Mesenchymal stem cell (in vitro differentiated cells and primary cell): ENCODE measurements at places on chromosomes 3 and 15.

- no peak for DNase-seq
Observed at GRCh38 chr3:123488645-123489347, 39.9 kb upstream of the ADCY5 start.

DNA sequence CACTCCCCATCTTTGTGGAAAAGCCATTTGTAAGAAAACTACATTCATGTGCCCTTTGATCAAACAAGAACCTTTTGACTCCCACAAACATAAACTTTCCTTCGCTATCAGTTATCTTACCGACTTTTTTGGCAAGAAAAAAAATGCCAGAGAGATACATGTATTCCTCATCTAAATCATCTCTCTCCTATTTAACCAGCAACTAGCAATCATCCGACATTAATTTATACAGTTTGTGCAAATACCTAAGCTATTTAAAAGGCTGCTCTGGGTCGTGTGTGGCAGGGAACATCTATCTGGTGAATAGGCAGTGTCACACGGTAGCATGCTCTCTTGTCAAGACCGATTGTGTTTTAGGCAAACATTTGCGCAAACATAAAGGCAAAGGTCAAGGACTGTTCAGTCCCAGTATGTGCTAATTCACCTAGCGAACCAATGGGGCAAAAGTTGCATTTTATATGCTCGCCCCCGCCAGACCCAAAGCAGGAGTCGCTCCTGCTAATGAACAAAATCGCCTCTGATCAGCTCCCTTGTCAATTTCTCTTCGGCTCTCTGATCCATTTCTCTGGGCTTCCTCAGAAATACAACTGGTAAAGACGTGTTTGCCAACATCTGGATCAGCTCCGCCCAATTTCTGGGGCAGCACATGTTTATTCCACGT is 37.7 kb downstream of the ZIC4 start:
- no peak for DNase-seq

GRCh38 chr3:38028621-38029361 is 651 bp downstream of the PLCD1 start:
- DNase-seq: peak; percentile 14

DNA sequence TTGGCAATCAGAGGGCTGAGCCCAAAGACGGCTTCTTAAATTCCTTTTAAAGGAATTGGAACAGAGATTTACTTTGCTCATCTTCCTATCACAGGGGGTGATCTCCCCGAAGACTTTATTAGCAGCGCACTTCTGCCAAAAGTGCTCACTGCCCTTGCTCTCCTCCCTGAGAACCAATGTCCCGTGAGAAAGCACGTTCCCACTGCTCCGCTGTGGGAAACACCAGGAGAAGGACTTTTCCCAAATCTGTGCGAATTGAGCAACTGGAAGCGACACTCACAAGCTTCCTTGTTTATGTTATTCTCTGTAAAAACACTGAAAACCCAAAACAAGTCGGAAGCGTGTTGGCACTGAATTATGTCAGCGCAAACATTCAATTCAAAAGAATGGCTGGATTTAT is 670.8 kb upstream of the NR2F2 start:
- no peak for DNase-seq

DNA sequence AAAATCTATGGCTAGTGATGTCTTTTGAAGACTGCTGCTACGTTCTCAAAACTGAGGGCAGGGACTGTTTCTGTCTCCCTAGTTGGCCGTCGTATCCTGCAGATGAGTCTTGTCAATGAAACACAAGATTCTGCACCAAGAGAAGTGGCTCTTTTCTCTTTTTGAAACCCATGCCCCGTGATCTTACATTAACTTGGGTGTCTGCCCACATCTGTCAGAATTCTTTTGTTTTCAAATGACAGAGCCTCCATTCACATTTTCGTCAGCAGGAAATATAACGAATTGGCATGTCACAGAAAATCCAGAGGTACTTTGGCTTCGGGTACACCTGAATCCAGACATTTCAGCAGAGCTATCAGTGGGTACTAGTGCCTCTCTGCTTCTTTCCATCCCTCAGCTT is 331.3 kb upstream of the PROK2 start:
- no peak for DNase-seq

DNA sequence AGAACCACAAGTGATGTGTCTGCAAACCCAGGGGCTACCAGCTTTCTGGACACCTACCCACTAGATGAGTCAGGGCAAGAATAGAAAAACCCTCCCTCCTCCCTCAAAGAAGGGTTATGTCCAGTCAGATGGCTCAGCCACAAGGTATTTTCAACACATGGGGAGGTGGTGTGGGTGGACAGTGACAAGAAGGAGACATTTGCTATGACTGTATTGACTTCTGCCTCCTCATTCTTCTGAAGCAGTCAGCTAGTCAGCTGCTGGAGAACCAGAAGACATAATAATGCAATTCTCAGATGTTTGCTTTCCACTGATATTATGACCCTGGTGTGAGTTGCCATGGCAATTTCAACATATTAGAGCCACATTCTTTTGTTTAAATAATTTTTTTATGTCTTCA is 66.7 kb upstream of the GOLGA8B start:
- DNase-seq: peak; percentile 32

DNA sequence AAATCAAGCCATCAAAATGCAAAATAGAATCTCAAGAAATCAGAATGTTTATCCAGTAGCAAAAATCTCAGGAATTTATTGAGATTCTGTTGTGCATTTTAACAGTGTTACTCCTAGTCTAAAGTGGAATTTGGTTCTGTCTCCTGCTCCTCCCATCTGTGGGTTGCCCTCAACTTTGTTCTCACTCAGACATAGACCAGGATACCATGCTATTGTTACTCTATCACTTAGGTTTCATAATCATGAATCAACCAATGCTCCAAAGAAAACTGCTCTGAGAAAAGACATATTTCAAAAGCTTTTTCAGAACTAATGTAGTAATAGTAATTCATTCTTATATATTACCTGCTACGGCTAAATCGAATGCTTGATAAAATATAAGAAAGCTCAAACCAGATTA is 274.7 kb downstream of the RBMS3 start:
- DNase-seq: no peak

GRCh38 chr3:49899815-49900214 is 3.9 kb downstream of the MST1R start:
- no peak for DNase-seq

DNA sequence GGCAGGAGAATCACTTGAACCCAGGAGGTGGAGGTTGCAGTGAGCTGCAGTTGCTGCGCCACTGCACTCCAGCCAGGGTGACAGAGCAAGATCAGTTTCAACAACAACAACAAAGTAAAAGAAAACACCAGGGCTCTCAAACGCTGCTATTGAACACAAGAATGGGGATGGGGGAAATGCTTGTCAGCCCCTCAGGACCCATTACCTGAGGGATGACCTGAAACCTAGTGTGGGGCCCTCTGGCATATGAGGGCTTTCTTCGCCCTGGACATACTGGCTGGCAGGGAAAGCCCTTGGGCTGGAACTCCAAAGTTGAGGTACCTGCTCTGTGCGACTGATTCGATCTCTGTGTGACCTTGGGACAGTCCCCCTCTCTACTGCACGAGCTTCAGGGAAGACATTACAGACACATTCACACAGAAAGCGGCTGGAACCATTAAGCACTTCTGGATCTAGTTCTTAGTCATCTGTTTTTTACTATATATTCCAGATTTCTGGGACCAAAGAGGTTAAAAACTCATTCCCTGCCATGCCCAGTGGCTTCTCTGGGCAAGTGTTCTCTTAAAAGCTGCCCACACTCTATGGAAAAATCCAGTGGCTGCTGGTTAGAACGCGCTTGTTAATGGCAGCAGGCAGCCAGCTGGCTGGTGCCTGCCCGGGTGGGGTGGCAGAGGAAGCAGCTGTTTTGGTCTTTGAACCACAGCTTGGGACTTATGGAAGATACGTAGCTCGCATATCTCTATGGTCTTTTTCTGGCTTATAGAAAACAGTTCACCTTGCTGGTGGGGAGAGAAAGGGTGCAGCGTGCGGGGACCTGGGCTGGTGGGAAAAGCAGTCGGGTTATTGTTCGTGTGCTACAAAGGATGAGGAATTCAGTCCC is 57.2 kb downstream of the ATP1B3 start:
- DNase-seq: no peak

GRCh38 chr15:39704689-39705088 is 78.0 kb downstream of the FSIP1 start:
- peak; percentile 34 for DNase-seq

GRCh38 chr3:46893763-46894162 is 16.2 kb downstream of the PTH1R start:
- DNase-seq: no peak

DNA sequence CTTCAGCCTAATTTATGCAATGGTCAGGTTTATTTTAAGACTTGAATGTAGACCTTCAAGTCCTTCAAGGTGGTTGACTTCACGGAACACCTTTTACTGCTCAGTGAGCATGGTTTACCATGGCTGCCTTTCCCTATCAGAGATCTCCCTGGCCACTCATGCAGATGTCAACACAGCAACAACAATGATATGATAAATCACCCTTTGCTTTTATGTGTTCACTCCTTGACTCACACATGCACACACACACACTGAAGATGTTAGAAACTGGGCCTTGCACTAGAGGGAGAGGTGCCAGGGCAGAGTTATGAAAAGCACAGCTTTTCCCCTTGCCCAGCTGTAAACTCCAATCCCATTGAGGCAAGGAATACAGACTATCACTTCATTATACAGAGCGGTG is 134.4 kb downstream of the WNT5A start:
- no peak for DNase-seq

DNA sequence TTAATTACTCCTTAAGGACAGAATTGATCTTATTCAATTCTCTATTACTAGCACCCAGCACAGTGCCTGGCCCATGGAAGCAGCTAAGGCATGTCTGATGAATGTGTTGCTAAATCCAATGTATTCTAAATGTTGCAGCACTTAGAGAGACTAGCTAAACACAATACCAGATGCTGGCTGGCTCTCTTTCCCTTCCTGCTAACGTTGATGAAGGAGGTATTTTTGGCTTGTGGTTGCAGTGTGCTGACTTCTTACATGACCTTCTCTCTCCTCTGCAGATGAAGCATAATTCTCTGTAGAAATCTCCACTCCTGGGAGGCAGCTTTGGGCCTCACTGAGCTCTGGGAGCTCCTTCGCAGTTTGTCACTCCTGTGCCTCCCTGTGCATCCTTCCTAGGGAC is 183.6 kb downstream of the PEX5L start:
- peak; percentile 81 for DNase-seq

DNA sequence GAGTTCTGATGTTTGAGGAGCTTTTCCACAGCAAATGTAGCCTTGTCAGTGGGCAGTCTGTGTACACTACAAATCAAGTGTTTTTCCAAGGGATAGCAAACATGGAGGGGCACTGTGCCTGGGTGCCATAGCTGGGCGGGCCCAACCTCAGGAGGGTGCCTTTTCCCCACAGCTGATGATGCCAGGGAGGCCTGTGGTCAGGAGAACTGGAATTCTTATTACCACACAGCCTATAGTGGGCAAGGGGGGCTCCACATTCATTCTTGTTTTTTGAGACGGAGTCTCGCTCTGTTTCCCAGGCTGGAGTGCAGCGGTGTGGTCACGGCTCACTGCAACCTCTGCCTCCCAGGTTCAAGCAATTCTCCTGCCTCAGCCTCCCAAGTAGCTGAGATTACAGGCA is 41.8 kb downstream of the SYNM start:
- DNase-seq: no peak

DNA sequence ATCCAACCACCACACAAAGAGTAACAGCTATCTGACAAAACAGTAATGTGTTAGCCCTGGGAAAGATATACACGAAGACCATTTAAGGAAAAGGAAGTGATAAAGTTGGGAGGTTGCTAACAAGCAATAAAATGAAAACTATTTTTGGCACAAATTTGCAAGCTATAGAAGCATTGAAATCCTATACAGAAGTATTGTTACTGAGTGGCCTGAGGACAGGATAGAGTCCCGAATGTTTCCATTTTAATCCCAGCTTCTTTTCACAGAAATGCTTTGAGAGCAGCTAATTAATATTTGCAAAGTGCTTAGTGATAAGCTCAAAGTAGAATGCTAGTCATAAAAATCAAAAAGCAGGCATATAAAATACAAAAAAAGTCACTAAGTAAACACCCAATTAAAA is 51.5 kb downstream of the RAD18 start:
- DNase-seq: no peak

DNA sequence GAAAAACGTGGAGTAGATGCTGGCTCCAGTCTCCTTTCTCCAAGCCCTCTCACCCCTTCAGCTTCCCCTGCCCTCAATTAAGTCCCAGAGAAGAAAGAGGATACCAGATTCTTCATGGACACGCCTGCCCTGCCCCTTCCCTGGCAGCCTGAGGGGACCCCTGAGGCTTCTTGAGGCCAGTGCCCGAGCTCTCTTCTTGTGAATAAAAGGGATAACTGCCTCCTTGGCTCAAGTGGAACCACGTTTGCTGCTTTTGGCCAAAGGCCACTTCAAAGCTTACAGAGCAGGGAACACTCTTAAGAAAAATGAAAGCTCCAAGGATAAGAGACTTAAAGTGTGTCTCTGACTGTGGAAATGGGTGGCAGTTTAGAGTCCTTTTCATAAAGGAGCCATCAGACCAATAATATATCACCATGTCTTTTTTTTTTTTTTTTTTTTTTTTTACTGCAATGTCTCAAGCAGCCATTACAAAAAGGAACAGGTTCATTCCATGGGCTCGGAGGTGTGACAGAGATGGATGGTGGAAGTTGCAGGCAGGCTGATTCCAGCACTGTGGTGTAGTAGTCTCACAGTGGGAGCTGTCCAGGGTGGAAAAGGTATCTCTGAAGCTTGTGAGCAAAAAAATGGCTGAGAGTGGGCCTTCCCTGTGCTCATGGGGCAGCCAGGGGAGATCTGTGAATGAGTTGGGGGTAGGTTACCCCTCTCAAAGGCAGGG is 108.8 kb downstream of the SEMA5B start:
- DNase-seq: peak; percentile 11

GRCh38 chr3:179037351-179037750 is 34.3 kb downstream of the ZMAT3 start:
- DNase-seq: peak; percentile 77

GRCh38 chr15:71239592-71240364 is 124.5 kb downstream of the THSD4 start:
- DNase-seq: peak; percentile 17

GRCh38 chr15:74845208-74845568 is 2.2 kb upstream of the ULK3 start:
- DNase-seq: no peak

DNA sequence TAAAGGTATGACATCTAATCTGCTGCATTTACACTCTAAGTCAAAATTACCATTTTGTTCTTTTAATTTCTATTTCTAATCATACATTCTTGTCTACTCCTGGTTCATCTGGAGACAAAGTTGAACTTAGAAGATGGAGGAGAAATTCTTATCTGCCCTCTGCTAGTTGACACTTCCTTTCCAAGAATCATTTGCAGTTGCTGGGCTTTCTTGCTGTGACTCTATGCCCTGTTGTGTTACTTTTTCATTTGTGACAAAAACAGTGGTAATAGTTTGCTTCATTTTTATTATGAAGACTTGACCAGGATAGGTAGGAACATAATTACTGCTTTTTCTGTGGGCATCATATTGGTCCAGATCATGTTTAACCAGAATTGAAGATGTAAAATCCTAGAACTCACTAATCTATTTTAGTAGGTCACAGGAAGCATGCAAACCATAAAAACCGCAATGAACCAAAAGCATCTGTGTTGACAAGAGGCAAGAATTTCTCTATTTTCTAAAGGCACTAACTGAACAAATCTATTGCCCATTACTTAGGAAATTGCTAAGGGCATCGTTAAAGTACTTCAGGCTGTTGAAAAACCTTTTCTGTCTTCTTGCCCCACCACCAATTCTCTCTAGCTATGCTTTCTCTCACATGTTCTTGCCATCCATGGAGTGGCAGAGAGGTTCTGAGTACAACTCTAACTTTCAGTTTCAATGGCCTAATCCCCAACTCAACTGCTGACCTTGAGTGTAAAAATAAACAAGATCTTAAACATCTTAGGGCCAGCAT is 4.2 kb upstream of the CCR2 start:
- no peak for DNase-seq
